ENCODE measurements at places on chromosomes 5 and 9. TPM values are rescaled to one million over a fixed set of nuclear protein-coding genes. Genes with fewer than 3 reads are reported as not detected.

Gene TEX48
- total RNA-seq, result 0.56 TPM

Gene CCDC180
- total RNA-seq, result 1.9 TPM

Gene ADAMTS16
- total RNA-seq, result not detected

Gene KIF4B
- 0.07 TPM for total RNA-seq

Gene PCDHGA2
- 0.12 TPM for total RNA-seq

Gene CDX1
- total RNA-seq, result not detected

Gene SLC4A9
- total RNA-seq, result not detected

Gene WNT8A
- total RNA-seq, result not detected

Gene SH3GLB2
- total RNA-seq, result 69.6 TPM

Gene NMUR2
- not detected for total RNA-seq

Gene CER1
- total RNA-seq, result not detected

Gene WDR38
- total RNA-seq, result not detected

GRCh38 chr5:173689737-173690360 is 73.4 kb upstream of the BOD1 start:
- no peak for DNase-seq

DNA sequence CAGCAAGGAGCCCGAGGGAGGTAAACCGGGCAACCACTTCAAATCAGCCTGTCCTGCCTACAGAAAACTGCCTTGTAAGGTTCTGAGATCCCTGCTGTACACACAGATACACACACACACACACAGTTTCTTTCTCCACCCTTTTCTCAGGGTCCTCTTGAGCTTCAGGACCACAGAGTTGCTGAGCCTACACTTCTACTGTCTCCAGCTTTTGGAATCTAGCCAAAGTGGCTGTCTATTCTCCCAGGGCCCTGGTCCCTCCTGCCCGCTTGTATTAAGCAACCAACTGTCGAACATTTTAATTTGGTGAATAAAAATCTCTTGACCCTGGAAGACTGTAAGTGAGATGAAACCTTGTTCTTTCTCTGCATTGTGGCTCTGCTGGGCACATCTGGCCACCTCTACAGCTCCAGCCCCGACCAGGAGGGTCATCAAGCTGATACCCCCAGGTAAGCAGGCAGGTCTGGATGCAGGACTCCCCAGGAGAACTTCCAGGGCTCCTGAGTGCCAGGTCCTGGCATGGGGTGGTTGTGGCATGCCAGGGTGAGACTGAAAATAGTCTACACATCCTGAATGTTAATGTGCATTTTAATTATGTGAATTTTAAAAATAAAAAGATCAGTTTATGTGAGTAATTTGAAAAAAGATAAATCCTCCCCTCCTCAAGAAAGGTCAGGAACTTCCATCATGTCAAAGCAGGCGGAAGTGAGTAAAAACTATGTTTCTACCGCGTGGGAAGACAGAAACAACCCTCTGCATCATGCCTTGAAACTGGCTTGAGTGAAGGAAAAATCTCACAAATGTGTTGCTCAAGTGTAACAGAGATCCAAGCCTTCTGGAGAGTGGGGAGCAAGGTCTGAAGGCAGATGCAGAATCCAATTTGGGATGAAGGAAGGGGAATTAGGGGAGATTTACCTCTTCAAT is 15.0 kb upstream of the S1PR3 start:
- no peak for DNase-seq

DNA sequence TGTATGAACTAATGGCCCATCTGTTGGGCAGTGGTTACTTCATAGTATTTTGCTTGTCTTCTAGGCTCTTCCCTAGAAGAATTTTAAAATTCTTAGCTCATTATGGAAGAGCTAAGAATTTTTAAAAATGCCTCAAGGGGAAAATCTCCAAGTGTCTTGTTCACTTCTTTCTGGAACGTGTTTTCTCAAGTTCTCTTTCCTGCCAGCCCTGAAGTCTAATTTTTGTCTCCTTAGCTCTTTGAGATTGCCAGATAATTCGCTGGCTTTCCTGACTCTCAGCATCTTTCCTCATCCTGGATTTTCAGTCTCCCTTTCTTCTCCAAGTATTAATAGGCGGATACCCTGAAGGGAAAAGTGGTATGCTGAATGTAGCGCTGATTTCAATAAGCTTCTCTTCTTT is 395.4 kb downstream of the ARRDC3 start:
- DNase-seq, result no peak

DNA sequence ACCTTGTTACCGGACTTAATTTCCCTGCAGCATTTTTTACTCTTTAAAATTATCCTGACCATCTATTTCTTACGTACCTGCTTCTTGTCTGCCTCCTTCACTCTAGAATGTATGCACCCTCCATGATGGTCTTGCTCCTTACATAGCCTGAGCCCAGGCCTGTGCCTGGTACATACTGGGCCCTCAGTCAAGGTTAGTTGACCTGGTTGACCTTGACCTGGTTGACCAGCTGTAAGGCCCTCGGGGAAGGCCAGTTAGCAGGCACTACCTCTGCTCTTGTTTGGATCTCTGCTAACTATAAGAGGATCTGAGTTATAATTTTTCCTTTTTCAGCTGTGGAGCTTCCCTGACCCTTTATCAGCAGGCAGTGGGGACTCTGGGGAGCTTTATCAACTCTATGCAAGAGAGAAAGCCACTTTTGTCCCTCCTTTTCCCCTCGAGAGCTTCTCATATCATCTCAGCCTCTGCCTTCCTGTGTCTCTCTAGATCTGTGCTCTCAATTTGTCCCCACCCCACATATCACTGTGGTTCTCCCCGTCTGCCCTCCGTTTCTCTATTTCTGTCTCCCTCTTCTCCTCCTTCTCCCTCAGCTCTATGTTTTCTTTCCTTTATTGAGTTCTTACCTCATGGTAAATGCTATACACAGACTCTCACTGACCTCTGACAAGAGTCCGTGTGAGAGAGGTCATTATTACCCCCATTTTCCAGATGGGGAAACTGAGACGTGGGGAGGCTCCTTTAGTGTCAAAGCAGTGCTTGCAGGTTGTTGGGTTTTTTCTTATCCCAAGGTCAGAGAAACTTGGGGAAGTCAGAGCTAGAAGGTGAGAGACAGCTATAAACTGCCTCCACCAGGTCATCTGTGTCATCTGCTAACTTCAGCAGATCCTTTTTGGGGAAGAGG is 28.6 kb downstream of the SPRY4 start:
- DNase-seq, result no peak

DNA sequence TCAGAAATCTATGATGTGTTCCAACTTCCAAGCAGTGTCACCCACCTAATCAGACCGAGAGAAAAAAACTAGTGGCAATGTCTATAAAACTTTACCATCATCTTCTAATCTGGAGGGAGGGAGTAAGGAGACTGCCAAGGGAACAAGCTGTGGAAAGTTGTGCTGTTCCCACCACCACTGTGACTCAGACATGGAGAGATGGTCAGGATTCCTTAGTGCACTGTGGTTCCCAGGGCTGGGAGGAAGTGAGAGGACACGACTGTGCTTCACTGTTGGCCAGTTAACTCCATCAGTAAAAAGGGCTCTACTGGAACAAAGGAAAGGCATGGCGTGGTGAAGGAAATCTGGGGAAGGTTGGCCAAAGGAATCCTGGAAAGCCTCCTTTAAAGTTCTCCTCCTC is 18.8 kb downstream of the TICAM2 start:
- DNase-seq, result no peak

DNA sequence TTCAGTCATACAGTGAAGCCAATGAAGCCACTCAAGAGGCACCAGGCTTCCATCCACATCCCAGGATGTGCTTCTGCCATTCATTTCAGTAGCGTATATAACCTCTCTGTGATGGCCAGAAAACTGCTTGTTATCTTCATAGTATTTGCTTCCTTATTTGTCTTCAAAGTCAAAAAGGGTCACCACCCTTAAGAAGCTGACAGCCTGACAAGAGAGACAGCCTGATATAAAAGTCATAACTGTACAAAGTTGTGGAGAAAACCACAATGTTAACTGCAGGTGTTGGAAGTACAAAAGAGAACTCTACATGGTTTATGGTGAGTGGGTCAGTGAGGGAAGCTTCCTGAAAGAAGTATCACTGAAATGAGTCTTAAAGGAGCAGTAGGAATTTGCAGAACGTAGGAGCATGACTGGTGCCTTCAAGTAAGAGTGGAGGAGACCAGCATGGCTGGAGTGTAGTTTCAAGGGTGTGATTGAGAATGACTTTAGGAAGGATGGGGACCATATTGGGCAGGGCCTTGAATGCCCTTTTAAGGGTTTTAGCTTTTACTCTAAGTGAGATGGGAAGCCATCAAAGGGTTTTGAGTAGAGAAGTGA is 33.7 kb downstream of the NIM1K start:
- DNase-seq, result no peak

GRCh38 chr9:15253197-15253596 is 53.8 kb downstream of the TTC39B start:
- no peak for DNase-seq

- DNase-seq, result no peak
These were observed 46.7 kb upstream of the CER1 start for GRCh38 chr9:14769230-14769571.

- peak; percentile 42 for DNase-seq
These were observed 11.6 kb downstream of the NIPSNAP3B start for GRCh38 chr9:104775574-104775936.

DNA sequence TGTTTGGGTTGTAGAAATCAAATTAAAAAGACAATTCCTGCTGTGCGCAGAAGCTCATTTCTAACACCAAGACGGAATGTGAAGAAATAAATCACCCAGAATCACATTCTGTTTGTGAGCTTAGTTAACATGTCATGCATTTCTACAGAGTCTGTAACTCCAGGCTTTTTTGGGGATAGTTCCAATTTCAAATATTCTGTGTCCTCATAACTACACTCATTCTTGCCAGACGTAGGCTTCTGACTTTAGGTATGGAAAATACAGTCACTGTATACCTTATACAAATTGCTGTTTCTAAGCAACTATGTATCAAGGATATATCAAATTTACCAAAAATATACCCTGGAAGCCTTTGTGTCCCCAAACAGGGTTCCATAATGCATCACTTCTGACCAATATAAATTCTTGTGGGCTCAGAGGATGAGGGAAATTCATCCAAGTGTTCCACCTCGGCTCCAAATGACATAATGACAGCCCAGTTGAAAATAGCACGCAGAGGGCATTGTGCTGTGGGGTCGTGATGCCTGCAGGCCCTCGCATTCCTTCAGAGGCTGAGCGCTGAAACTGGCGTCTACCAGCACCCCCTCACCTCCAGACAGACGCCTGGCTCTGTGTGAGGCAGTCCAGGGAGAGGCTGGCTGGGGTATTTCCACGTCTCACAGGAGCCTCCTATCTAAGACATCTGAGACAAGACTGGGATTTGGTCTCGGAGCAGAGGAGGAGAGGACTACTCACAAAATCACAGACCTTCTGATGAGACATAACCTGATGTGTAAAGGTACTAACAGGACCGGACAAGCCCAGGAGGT is 79.8 kb downstream of the KLF4 start:
- DNase-seq, result no peak

GRCh38 chr9:89791754-89792153 is 186.9 kb downstream of the GADD45G start:
- no peak for DNase-seq

- no peak for DNase-seq
These were observed 3.6 kb upstream of the IL4 start for GRCh38 chr5:132669966-132670882.

DNA sequence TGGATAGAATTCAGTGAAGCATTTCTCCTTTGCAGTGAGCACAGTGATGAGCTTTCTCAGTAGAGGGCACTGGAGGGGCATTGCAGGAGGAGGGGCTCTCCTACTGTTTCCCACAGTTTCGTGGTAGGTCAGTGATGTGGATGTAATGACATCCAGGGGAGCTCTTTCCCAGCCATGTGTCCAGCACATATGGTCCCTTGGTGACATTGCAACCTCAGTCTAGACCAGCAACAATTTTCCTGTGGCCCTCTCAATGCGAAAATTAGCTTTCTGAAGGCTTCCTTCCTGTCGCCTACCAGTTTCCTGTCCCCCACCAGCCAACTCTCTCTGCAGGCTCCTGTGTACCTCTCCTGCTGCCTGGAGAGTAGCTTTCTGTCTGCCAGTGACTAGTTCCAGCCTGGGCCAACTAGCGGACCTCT is 6.9 kb upstream of the PDCL start:
- DNase-seq, result peak; percentile 76

GRCh38 chr5:134638760-134639201 is 6.2 kb upstream of the SAR1B start:
- no peak for DNase-seq

DNA sequence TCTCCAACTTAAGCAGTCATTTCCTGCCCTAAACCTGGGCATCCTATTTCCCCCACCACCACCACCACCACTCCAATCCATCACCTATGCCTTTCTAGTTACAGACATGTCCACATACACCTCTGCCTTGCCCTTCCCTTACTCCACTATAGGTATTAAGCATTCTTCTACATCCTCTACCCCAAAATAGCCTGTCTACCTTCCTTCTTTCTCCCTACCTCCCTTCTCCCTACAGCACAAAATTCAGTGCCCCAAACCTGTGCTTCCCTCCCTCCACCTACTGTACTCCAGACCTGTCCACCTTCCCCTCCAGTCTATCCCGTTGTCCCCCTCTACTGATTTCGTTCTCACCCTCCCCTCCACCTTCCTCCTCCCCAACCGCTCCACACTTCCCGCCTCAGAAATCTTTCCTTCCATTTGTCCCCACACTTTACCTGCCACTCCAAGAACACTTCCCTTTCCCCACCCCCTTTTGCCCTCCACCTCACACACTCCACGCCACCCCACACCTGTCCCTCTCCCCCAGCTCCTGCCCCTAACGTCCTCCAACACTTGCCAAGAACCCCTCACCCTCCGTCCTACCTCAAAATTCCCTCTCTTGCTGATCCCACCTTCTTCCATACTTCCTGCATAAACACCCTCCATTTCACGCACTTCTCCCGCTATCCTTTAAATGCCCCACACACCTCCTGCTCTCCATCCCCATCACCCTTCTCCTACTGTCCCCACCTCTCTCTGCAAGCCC is 1.6 kb downstream of the STRBP start:
- DNase-seq, result no peak

GRCh38 chr5:2897276-2897961 is 145.9 kb upstream of the IRX2 start:
- DNase-seq, result no peak

DNA sequence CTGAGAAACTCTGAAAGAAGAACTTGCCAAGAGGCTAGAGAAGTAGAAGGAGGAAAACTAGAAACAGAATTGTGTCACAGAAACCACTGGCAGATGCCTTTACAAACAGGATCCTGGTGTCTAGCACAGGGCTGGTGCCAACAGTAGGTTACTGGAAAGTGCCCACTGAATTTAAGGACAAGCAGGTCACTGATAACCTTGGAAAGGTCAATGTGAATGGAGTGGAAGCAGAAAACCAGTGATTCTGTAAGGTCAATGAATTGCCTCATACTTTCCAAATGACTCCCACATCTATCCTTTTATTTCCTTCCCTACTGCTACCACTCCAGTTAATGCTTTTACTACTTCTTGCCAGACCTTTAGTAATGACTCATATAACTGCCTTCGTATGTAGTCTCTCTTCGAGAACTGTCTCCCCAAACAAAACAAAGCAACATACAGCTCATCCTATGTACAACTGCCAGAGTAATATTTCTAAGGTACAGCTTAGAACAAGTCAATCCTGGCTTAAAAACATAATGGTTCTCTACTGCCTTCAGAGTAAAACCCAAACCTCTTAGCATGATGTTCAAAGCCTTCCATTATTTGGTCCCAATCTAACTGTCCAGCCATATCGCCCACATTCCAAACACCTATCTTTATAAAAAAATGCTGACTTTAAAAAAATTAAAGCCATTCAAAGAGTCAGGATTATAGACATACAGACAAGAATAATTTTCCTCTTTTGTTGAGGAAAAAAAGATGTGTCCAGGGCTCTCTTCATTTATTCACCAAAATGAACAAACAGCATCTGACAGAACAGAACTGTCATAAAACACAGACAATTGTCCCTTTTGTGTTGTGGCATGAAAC is 52.5 kb downstream of the NR3C1 start:
- no peak for DNase-seq

- peak; percentile 79 for DNase-seq
These were observed 43.4 kb upstream of the CDKN2B start for GRCh38 chr9:22052376-22052945.

- DNase-seq, result no peak
These were observed 4.3 kb upstream of the AGPAT2 start for GRCh38 chr9:136691316-136692184.
